ENCODE measurements at places on chromosomes 16 and 17. TPM values are rescaled to one million over a fixed set of nuclear protein-coding genes. Genes with fewer than 3 reads are reported as not detected.

- no peak for DNase-seq
Measured at GRCh38 chr17:60305141-60305540, 86.8 kb downstream of the USP32 start.

DNA sequence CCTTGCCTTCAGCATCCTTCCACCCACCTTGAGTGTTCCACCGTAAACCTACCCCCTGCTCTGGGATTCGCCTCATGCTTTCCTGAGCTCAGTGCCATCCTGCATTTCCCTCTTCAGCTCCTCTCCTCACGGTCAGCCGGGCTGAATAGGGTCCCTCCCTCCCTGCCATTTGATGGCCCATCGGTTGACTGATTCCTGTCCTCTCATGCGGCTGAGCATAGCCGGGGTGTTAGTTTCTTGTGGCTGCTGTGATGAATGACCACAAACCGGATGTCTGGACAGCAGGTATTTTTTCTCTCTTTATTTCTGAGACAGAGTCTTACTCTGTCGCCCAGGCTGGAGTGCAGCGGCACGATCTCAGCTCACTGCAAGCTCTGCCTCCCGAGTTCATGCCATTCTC, 44.1 kb upstream of the MGAT5B start:
- no peak for DNase-seq

DNA sequence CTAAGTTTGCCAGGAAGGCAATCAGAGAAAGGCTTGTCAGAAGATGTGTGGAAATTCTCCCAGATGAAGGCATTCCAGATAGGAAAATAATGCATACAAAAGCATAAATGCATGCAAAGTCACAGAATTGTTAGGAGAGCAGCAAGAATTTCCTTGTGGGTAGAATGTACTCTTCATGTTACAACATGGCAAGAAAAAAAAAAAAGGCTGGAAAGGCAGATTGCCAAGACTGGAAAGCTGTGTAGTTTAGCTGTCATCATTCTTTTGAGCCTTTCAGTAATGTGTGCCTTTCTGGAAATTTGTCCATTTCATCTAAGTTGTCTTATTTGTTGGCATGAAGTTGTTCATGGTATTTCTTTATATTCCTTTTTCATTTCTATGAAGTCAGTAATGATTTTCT, 71.0 kb upstream of the EFCAB3 start:
- DNase-seq, result no peak

EVPLL gene
- polyA plus RNA-seq, result 0.09 TPM

TBC1D26 gene
- polyA plus RNA-seq, result not detected

KRT222 gene
- 1.4 TPM for polyA plus RNA-seq

All from pancreas (tissue), 10 donors.